Common myeloid progenitor, CD34-positive (primary cell): ENCODE measurements at places on chromosomes 6 and 20.

DNA sequence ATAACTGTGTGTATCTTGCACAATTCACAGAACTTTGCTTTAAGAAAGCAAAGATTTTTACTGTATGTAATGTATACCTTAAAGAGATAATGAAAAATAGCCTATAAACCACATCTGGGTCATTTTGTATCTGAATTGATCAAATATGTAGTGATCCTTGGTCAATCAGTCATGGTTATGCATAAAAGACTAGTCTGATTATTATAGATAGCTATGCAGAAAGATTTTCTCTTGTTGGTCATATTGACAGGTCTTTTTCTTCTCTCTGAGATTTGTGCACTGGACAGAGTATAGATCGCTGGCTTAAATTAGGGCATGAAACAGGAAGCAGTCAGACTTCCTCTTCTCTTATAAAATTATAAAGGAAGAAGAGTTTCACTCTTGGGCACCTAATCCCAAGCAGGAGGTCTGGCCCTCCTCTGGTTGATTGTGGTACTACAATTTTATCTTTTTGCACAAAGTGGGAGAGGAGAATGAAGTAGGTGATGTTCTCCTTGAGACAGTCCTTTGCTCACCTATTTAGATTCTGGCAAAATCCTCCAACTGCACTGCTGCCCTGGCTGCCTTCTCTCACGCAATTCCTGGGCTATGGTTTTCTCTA lies 380.9 kb upstream of the RGS17 start:
- peak; percentile 46 for DNase-seq

- DNase-seq: no peak
These were observed 206.8 kb downstream of the EYA4 start for GRCh38 chr6:133447924-133448323.

GRCh38 chr6:1080453-1081337 lies 231.2 kb upstream of the FOXQ1 start:
- no peak for DNase-seq

- DNase-seq: peak; percentile 99
These were observed at the start of gene SPAG4 for GRCh38 chr20:35615667-35616464. Gene SPAG4, plus strand, starts transcription at chr20:35615829. Its CDS starts 175 bp downstream, at chr20:35616004.

DNA sequence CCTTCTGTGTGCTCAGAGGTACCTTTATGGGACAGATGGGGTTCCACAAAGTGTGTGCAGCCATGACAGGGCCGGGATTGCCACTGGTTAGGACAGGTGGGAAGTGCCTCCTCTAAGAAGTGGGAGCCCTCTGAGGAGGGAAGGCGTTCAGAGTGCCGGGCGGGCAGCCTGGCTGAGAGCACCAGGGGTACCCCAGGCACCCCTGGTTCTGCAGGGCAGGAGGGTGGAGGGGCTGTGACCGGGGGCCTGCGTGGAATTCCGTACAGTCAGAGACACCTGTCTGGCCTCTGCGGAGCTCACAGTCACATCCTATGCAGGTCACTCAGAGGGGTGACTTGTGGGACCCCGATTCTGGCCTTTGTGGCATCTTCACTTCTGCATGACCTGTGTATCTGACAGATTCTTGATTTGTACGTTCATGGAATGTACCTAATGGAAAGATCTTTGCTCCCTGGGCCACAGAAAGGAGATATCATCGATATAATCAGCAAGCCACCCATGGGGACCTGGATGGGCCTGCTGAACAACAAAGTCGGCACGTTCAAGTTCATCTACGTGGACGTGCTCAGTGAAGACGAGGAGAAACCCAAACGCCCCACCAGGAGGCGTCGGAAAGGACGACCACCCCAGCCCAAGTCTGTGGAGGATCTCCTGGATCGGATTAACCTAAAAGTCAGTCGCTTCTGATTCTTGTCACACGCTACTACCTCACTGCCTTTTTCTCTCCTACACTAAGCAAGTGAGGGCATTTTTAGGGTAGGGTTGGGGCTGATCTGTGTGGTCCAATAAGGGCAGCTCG lies 190.9 kb downstream of the SASH1 start:
- no peak for DNase-seq

DNA sequence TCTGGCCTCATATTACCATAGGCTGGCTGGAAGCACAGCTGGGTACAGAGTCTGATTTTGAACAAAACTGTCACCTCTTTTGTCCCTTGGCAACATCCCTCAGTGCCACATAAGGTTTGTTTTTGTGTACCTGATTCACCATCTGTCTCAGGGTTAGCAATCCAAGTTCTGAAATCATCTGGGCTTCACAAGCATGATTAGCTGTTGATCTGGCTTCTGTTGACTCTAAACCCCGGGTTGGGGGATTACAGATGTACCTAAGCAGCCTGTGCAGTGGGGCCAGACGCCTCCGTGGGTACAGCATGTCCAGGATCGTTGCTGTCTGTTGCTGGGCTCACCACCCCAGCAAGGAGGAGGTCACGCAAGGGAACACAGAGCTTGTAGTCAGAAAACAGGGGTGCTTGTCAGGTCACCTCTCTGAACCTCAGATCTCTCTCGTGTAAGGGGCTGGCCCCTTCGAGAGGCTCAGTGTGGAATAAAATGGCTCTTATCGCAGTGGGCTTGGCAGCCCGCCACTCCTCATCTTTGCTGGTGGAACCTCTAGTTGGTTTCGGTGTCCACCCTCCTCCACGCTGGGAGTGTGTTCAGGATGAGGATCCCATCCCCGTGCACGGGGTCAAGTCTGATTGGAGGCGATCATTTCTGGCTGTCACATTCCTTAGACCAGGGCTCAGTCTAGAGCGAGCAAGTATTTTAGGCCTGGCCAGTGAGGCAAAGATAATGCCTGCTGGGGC lies 39.2 kb upstream of the ZNF831 start:
- no peak for DNase-seq

DNA sequence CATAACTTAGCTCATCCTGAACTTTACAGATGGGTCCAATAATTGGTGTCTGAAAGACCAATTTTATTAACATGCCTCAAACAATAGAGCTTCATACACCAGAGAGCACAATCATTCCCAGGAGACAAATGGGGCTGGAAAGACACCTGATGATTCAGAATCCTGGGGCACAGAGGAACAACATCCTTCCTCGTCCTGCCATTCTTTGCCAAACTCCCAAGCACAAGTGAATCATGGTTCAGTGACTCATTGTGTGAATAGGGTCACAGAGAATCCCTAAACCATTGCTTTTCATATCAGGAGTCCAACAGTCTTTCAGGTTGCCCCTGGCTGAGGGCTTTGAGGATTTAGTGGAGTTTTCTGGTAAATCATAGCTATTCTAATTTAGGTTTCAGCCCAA lies 266.4 kb upstream of the BMP2 start:
- DNase-seq: no peak

GRCh38 chr6:141077355-141078333 lies 1055.1 kb upstream of the GJE1 start:
- peak; percentile 8 for DNase-seq

DNA sequence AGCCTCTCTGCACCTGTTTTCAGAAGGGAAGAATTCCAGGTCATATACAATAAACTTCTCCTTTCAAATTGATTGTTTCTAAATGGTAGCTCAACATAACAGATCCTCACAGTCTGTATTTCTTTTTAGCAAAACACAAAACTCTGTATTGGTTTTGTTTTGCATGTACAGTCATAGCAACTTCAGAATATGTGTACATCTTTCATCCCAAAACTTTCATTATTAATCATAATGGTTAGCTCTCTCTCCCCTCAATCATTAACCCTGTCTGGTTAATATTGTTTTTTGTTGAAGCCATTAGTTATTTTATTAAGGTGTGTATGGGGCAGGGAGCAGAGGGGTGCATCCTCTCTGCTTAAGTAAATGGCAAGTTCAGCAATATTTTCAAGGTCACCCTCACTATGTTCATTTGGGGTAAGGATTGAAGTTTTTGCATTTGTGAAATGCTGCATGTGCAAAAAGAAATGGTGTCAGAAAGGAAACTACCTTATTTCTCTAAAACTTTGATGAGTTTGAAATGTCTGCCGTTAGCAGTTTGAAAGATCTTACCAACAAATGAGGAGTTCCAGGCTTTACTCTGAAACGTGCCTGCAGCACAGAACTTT lies 136.8 kb upstream of the BTBD3 start:
- no peak for DNase-seq

- DNase-seq: no peak
These were observed 502 bp upstream of the GNAS start for GRCh38 chr20:58851969-58852458.

DNA sequence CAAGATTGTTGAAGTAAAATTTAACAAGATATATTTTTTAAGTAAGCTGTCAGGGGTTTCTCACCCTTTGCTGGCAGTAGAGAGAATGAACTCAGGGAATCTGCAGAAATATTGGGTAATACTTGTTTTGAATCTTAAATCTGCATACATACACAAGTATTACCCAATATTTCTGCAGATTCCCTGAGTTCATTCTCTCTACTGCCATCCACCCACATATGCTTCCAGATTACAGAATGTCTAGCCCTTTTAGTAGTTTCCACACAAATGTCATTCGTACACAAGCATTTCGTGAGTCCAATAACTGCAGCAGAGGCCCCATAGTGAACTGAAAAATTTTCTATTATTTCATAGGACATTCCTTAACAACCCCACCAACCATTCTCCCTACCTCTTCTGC lies 69.6 kb upstream of the TNFRSF21 start:
- no peak for DNase-seq
